ENCODE measurements at places on chromosomes 2 and 18.

DNA sequence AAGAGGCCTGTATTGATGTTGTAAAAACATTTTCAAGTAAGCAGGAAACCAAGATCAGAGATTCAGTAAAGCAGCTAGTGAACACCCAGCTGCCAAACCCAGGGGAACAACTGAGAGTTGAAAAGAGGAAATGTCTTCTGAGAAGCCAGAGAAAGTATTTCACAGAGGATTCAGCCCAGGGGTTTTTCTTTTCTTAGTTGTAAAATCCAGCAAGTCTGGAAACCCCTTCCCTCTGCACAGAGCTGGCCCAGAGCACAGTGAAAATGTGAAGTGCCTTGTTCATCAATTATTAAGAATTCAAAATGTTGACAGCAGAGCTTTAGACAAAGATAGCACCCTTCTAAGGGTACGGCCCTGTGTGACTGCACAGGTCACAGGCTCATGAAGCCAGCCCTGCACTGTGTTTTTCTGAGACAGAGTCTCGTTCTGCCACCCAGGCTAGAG lies 28.4 kb downstream of the AFF3 start:
- DNase-seq = no peak

DNA sequence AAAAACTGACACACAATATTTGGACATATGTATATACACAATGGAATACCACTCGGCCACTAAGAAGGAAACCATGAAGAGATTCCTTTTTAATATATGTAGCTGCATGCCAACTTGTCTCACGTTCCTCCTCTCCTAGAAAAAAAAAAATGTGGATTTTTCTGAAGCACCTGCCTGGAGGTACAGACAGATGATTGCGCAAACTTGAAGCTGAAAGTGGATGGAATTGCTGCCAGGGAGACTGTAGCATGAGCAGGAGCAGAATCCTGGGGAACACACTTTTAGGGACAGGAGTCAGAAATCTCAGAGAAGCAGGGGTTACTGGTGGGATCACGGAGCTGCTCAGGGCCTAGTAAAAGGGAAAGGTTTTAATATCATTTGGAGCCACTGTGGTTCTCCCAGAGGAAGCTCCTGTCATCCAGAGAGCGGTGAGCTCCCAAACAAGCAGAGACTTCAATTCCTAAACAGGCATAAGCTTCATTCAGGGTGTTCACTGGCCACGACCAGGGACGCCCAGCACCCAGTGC lies 640 bp upstream of the SPR start:
- no peak for DNase-seq

DNA sequence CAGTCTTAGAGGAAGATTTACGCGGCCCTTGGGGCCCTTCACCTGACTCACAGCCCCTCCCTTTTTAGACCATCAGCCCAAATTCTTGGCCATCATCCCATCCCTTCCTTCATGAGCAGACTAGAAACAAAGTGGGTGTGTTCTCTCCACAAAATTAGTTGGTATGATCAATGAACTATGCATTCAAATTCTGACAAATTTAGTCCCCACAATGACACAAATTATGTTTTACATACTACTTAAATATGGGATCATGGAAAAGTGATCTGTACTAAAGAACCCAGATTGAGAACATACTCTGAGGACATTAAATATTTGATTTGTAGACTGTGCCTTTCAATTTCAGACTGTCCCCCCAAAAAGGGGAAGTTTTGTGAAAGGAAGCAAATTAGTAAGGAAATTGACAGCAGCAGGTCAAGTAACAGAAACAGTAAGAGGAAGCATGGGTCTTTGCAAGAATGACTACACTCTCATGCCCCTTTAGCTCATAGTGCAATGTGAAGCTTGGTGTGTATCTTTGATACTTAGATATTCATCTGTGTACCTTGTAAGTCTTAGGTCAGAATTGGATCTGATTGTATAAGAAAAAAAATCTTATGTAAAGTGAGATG lies 2.2 kb upstream of the MAPRE2 start:
- no peak for DNase-seq

DNA sequence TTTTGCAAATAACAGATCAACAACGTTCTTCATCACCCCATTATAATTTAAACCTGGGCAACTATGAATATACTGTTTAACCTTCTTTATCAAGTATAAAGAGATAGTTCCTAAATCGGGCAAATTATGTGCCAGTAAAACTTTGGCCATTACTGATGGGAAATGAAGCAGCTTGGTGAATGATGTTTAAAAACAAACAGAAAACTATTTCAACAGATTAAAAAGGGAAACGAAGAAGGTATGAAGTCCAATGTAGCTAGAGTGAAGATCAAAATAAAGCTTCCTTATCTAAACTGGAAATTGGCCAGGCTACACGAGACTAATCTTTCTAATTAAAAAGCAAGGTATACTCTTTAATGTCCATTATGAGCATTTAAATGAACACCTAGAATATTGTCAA lies 6.7 kb upstream of the RBBP8 start:
- DNase-seq = no peak

DNA sequence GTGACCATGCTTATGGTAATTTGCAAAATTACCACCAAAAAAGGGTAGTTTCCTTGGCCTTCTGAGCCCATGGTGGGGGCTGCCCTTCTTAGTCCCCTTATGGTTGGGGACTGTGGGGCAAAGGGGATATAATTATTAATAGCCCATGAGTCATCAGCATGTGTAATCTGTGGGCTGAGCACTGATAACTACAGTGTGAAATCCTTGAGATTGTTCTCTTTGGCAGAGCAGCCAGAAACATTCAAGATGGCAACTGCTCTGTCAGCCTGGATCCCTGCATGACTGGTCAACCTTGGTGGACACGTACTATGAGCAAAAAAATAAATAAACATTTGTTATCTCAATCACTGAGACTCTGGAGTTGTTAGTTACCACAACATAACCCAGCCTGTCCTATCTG lies 61.3 kb downstream of the MGAT4A start:
- no peak for DNase-seq

DNA sequence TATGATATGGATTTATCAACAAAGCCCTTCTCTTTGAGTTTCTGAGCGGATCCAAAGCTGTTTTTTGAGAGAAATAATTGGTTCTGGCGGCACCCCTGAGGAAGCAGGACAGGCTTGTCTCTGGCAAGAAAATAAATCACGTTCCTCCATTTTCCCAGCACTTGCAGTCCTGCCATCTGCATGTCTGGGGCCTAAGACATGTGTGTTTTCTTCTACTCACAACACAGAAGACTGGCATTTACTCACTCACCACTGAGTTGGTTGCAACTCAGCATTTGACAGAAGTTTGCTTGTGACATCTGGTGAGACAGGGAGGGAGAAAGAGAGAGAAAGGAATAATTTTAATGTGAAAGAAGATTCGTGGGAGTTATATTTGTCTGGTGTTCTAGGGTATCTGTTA lies 37.0 kb upstream of the YES1 start:
- no peak for DNase-seq

- DNase-seq = no peak
Observed at GRCh38 chr2:99971326-99971900, 171.0 kb downstream of the AFF3 start.

DNA sequence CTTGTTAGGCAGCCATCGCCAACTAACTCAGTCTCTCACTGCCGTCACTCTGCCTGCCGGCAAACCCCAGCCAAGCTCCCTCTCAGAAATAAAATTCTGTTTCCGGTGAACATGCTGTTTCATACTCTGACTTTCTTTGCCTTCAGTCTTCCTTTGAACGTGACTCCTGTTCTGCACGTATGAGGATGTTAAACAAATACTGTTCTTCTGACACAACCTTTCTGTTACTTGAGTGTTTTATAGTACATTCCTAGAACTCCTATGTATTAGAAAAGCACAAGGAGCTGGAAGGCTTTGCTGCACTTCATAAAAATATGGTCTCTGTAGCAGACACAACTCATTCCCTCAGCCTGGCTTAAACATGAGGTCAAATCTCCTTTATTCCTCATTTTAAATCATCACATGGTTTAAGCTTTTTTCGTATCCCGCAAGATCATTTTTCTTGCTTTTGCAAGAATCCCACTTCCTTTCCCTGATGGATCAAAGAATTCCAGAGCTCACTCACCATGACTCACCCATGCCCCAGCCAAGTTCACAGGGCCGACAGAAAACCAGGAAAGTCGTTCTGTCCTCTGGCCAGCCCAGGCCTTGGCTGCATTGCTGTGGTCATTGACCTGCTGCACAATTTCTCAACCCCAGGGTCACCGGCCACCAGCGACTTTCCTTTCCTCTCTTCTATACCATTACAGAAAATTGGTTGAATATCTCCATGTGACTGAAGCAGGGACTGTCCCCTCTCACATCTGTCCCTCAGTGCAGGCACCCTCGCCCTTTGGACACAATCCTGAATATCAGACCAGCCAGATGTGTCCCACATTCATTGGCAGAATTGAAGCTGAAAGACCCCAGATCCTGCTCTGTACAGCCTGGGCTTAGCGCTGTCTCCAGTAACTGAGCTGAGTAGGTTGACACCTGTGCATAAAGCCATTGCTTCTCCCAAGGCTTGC lies 183.1 kb upstream of the ARL4C start:
- no peak for DNase-seq

- DNase-seq = no peak
Observed at GRCh38 chr2:18883616-18884456, 294.5 kb upstream of the NT5C1B start.

GRCh38 chr2:189483571-189483970 lies 42.3 kb downstream of the WDR75 start:
- no peak for DNase-seq

- no peak for DNase-seq
Observed at GRCh38 chr2:215839309-215839708, 174.0 kb downstream of the MREG start.

DNA sequence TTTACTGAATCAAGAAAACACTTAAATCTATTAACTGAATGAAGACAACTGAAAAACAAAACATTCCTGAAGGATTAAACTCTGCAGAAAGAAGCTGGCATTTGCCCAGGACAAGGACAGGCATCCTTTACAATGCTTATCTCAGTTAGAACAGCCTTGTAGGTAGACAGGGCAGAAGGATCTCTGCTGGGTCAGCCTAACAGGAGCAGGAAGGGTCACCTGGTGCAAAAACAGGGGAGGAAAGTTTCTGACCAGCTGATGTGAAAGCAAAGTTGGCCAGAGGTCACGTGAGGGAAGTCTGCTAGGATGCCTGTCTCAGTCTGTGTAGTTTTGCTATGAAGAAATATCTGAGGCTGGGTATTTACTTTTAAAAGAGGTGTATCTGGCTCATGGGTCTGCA lies 348.6 kb downstream of the ANAPC1 start:
- no peak for DNase-seq

GRCh38 chr18:48782381-48782861 lies 168.3 kb downstream of the SMAD7 start:
- no peak for DNase-seq

DNA sequence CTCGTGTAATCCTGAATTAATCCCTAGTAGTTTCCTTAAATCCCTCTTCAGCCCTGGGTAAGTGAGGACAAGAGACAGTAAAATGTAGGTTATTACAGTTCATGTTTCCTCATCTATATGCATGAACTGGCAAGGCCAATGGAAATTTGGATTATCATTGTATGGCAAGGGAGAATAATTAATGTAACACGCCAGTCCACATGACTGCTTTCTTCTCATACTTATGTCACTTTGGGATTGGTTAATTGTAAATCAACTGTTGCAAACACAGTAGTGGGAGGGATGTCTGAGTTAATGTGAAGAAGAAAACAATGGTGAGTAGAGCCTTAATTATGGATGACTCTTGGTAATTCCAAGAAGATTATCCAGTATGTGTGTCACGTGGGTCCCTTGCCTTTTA lies 1.7 kb upstream of the SERPINB7 start:
- DNase-seq = no peak

GRCh38 chr2:25420820-25421237 lies 79.1 kb upstream of the DNMT3A start:
- DNase-seq = no peak

DNA sequence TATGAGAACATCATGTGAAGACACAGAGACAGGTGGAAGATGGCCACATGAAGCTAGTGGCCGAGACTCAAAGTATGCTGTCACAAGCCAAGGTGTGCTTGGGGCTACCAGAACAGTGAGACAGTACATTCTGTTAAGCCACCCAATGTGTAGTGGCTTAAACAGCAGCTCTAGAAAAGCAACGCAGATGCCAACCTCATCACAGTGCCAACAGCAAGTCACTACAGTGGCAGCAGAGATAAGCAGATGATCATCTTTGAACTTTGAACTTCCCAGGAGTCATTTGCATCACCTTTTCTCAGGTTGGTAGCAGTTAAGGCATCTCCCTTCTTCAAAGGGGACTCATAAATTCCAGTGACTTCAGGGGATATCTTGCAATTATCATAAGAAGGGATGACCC lies 394.4 kb downstream of the LRP1B start:
- DNase-seq = no peak

- no peak for DNase-seq
Observed at GRCh38 chr2:110707386-110707965, 24.9 kb upstream of the ACOXL start.

DNA sequence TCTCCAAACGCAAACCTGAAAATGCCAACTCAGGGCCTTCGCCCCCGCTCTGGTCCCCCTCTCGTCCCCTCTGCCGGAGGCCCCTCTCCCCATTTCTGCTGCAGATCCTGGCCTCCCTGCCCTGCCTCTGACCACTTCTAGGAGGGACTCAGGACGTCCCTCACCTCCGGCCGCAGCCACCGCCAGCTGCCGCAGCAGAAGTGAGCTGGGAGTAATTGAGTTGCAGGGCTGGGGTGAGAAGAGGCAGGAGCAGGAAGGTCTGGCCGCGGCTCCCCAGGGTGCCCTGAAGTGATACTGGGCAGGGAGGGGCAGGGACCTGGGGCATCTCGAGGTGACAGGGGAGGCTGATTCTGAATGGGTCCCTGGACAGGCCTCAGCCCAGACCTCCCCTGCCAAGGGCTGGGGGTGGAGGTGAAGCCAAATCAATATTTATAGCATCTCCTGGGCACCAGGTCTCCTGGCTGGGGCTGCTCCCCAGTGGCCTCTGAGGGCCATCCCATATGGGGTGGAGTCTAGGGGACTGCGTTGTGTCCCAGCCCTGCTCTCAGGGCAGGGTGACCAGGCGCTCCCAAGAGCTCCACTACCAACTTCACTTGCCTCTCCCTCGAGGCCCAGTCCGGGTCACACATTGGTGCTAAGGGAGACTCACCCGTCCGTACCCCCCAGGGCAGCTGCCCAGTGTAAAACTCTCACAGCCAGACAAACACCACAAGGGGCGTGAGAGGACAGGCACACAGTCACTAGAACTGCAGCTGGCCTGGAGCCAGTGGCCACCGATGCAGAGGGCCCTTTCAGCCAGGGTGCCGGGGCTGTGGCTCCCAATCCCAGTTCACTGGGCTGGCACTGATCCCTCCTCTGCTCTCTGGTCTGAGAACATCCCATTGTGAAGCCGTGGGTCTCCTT lies 33.0 kb downstream of the KCNIP3 start:
- no peak for DNase-seq

DNA sequence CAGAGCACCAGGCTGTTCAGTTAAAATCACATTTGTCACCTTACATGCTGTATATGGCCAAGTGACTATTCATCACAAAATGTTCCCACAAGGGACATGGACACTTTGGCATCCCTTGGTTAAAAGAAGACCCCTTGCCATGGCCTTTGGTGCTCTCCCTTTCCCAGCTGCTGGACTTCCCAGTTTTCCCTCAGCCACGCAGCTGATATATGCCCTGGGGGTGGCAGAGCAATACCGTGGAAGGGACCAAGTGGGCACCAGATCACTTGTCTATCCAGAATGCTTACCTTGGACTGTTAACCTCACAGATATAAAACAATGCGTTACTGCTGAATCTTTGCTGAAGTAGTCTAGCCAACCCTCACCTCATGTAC lies 35.3 kb downstream of the PAIP2B start:
- DNase-seq = no peak

All from activated T-helper 1 cell treated with anti-CD3 and anti-CD28 coated beads, Interleukin-2, amount 50 U/mL, for 16 hours (primary cell).